HAP-1 (cell line): ENCODE measurements at places on chromosomes 2 and 18.
A peak's percentile ranks its signal among the peaks of the same experiment; 100 is the strongest.

DNA sequence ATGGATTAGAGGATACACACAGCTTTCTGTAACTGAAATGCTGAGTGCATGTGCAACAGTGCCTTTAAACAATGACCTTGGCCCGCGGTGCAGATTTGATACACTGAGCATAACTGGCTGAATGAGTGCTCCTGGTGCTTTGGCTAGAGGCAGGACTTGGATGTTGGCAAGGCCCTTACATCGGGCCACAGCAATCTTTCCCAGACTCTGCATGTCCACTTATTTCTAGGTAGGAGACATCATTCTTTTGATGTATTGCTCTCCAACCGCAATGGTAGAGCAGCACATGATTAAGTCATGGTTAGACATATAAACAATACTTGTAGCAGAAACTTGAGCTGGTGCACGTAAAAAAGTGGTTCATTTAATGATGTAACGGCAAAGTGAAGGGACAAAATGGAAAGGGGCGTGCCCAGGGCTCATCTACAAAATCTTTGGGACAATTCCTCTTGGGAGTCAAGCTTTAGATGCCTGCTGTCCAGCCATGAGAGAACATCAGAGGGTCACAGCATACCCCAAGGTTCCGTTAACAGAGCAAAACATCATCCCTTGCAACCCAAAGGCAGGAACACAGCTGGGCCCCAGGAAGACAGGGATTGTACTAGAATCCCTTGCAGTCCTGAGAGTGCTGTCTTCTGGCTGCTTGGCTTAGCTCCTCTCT is 43.4 kb downstream of the RAB31 start:
- no peak for DNase-seq

DNA sequence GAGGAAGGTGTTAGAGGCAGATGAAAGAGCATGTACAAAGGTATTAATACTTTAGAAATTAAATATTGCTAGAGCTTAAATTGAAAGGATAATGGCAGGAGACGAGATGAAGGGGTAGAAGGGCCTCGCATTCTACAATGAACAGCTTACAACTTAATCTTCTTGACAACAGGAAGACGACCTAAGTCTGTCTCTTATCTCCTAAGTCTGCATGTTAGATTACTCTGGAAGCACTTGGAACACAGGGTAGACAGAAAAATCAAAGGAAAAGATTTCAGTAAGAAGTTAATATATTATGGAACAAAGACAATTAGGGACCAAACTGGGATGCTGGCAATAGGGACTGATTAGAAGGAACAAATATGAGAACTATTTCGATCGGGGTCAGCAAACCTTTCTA is 34.9 kb downstream of the SMC6 start:
- no peak for DNase-seq

DNA sequence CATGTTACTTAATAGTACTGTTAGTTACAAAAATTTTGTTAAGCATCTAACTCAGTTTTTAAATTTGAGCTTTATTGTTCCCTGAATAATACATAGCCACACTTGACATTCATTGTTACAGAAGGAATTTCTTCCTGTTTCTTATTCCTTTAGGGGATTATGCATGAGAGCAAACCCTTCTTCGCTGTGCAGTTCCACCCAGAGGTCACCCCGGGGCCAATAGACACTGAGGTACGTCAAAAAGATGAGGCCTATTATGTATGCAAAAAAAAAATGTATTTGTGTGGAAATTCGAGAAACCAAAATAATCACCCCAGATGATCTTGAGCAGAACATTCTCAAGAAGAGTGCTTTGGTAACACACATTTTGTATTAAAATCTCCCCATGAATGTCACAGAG is 36.3 kb downstream of the CPS1 start:
- DNase-seq, result peak; percentile 82

DNA sequence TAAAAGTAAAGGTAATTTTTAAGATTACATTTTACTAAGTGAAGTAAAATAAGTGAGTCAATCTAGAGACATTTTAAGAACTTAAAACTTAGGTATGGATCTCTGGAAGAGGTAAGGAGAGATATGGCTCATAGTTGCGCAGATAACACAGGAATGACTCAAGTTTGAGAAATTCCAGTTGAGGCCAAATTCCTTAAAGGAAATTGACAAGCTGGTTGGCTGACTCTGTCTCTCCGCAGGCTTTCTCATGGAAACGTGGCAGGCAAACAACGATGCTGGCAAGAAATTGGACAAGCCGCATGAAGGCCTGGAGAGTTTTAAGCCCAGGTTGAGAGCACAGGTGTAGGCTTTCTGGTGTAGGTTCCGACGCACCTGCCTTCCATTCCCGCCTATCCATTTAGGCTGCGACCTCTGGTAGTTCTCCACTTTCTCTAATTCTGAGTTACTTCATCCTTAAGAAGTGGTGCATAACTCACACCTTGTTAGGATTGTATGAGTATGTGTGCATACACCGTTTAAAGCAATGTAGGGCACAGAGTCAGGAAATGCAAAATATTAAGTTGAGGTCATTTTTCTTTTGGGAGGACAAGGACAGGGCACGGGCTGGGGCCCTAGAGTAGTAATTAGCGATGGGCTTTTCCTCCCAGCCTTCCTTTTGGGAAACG is 589 bp upstream of the DAW1 start:
- DNase-seq, result no peak

- no peak for DNase-seq
These were observed 1084.6 kb upstream of the TMEFF2 start for GRCh38 chr2:193279361-193279760.
